Erythroblast (primary cell): ENCODE measurements at places on chromosomes 7 and 10.

DNA sequence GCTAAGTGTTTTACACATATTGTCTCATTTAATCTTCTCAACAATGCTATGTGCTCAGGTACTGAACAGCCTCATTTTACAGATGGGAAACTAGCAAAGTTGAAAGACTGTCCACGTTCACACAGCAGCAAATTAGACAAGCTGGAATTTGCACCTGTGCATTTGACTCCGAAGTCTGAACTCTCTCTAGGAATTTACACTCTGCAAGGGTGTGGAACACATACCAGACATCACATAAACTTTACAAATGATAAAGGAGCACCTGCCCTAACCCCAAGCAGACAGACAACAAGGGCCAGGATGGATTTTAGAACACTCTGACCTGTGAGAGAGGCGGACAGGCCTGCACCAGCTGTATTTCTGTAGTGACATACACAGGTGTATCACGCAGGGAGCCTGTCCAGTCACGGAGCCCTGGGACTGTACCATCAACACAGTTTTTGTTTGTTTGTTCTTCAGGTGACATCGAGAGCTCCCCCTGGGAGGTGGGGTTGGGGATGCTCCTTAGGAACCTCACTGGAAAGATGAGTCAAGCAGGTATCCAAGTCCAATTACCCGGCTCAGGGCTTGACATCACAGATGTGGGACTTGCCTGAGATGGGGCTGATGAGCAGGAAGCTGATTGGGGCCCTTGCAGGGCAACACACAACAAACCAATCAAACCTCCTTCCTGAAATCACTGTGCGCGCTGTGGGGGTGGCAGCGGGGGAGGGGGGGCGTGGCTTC, 31.0 kb downstream of the MKI67 start:
- no peak for DNase-seq

GRCh38 chr7:157841773-157842370, 505.1 kb downstream of the DNAJB6 start:
- DNase-seq = no peak

DNA sequence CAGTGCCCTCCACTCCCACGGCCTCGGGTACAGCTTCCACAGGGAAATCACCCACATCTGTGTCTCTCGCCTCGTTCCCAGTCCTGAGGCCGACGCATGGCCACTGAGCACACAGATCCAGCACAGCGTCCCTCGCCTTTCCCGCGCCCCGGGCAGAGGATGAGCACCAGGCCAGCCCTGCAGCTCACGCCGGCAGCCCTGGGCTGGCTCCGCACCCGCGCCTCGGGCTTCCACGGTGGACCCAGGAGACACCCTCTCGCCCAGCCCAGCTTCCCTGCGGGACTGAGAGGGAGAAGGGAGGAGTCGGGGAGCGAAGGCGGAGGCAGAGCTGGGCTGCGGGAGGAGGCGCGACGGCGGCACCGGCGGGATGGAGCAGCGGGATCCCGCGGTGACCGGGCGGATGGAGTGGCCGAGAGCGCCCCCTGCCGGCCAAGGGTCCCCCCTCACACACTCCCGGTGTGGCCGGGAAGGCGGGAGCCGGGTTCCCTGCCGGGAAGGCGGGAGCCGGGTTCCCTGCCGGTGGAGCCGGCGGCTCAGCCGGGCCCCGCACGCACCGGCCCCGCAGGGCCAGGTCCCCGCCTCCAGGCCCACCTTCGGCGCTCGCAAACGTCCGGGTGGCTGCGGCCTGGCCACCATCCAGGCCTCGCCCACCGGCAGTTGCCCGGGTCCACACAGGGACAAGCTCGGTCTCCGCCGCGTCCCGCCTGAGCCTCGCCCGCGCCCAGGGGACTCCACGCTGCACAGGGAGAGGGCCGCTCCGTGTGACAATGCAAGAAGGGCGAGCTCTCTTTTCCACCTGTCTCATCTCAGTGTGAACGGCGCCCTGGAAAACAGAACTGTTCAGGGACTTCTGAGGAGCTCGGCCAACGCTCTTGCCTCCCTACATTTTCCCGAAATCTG, 110.3 kb upstream of the LANCL2 start:
- DNase-seq = peak; percentile 71

DNA sequence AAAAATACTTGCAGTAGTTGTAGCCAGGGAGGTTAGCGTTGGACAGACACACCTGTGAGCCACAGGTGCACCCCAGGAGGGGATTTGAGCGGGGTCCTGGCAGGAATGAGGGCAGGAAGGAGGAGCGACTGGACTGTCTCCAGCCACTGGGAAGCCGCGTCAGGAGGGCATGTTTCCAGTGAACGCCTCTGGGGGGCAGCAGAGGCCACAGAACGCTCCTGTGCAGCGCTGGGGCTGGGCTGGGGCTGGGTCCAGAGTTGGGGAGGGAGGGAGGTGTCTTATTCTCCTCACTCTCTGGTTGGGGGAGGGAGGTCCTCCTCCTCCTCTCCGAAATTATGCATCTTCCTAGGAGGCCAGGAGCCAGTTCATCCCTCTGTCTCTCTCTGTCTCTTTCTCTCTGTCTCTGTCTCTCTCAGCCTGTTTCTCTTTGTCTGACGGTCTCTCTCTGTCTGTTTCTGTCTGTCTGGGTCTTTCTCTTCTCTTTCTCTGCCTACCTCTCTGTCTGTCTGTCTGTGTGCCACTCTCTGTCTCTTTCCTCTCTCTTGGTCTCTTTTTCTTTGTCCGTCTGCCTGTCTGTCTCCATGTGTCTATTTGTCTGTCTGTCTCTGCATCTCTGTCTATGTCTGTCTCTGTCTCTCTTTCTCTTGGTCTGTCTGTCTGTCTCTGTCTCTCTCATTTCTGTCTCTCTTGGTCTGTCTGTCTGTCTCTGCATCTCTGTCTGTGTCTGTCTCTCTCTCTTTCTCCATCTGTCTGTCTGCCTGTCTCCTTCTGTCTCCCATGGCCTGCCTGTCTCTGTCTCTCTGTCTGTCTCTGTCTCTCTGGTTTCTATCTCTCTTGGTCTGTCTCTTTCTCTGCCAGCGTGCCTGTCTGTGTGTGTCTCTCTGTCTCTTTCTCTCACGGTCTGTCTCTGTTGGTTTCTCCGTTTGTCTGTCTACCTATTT, 9.9 kb upstream of the PSMG3 start:
- DNase-seq = peak; percentile 55

GRCh38 chr7:112497481-112497880, 16.7 kb downstream of the LSMEM1 start:
- no peak for DNase-seq

GRCh38 chr7:15239801-15240200, 322.0 kb downstream of the AGMO start:
- DNase-seq = no peak

- no peak for DNase-seq
These were observed 9.9 kb downstream of the LBX1 start for GRCh38 chr10:101219139-101219945.

DNA sequence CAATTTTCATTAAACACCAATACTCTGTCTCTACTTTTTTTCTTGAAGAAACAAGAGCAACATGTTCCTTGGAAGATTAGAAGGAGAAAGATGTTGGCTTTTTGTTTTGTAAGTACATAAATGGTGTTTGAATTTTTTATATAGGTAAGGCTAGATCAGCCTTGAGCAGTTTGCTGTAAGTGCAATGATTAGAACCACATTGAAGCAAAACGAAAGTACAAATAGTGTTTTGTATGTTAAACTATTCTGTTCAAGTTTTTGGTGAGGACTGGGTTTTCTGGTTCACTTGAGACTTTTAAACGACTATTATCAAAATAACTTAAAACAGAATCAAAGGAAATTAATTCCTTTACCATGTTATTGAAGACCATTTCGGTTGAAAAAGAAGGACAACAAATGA, 162.9 kb upstream of the NRP1 start:
- DNase-seq = no peak

DNA sequence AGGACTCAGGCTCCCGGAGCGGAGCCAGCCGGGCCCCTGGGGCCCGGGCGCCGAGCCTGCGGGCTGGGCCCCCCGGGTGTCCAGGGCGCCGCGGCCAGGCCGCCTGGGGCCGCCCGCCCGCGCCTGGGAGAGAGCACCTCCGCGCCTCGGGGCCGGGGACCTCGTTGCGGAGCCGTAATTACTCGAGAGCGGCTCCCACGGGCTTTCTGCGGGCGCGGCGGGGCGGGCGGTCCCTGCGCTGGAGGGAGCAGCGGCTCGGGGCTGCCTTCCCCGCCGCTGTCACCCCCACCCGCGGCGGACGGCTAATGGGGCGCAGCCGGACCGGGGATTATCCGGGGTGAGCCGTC, 1.5 kb downstream of the GNB2 start:
- DNase-seq = peak; percentile 82

DNA sequence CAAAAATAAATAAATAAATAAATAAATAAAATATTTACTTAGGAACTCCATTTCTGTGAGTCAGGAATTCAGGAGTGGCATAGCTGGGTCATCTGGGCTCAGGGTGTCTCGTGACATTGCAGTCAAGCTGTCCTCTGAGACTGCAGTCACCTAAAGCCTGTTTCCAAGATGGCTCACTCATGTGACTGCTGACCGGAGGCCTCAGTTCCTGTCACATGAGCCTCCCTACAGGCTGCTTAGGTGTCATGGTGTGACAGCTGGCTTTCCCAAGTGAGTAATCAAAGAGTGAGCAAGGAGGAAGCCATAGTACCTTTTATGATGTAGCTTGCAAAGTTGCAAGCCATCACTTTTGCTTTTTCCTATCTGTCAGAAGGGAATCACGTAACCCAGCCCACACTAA, 128.6 kb upstream of the KCTD7 start:
- peak; percentile 46 for DNase-seq

DNA sequence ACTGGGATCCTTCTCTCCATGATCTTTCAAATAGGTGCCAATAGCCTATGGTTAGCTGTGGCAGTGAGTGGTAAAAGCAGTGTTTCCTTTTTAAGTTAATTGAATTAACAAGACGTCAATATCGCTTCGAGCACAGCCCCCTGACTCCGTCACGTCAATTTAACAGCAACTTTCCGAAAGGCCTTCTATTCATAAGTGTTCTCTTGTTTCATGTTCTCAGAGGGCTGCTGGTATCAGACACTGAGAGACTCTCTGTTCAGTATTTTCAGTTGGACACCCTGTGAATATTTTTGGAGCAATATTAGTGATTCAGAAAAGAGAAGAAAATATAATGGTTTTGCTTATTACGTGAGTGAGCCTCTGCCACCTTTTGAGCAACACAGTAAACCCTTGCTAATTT, 174.2 kb upstream of the INSYN2A start:
- DNase-seq = no peak

GRCh38 chr7:47441796-47442604, 139.9 kb downstream of the TNS3 start:
- no peak for DNase-seq

- no peak for DNase-seq
These were observed 64.9 kb downstream of the SCRN1 start for GRCh38 chr7:29924684-29925083.

DNA sequence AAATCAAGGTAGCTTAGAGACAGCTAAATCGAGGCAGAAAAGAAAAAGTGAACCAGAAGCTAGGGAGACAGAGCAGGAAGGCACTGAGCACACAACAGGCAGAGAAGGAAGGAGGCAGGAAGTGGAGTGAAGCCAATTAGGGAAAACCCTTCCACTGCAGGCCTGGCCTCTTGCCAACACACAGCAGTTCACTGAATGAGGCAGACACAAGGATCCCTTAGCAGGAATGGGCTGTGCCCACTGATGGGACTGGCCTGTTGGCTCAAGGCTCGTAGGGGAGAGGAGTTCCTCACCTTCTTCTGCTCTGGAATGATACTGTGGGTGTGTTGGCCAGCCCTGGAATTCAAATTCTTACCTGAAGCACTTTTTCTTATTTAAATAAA, 220.3 kb upstream of the STK17A start:
- no peak for DNase-seq

- no peak for DNase-seq
These were observed 45.6 kb upstream of the PIP4K2A start for GRCh38 chr10:22760025-22760424.

DNA sequence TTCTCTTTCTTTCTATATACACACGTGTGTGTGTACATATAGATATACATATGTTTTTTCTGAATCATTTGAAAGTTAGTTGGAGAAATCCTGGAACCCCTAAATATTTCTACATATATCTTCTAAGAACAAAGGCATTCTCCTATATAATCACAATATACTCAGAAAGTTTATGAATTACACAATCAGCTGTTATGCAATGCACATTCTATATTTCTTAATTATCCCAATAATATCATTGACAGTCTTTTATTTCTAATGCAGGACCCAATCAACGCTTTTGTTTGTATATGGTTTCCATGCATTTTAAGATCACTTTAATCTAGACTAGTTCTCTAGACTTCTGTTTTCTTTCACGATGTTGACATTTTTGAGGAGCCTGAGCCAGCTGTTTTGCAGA, 27.7 kb upstream of the ZNF746 start:
- DNase-seq = no peak

DNA sequence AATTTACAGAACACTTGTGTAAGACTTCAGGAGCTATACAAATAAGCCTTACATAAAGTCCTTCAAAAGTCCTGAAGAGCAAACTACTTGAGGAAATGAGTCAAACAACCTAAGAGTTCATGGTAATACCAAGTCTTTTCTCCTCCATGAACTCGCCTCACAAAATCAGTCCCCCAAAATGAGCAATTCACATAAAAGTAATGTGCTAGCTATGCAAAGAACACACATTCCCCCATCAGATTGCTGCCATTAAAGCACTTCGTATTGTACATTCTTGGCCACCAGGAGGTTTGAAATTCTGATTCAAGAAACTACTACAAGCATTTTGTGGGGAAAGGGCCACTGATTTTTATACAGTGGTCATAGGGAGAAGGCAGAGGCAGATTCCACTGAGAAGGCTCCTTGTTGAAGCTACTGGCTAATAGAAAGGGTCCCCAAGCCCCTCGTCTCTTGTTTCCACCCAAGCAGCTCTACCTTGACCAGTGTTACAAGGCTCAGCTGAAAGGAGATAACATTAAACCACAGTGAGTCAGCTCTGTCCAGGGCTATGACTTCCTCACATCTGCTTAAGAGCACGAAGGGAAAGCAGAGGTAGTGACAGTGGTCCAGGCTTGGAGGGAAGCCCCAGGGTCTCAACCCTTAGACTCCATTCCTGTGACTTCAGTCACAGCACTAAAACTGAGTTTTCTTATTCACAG, 115.2 kb upstream of the CDK1 start:
- peak; percentile 4 for DNase-seq

- no peak for DNase-seq
These were observed 5.5 kb downstream of the CCDC186 start for GRCh38 chr10:114168450-114169009.
